ENCODE measurements at places on chromosomes 11 and 22.

- DNase-seq, result no peak
These were observed 8.1 kb downstream of the IGSF9B start for GRCh38 chr11:133948711-133949110.

DNA sequence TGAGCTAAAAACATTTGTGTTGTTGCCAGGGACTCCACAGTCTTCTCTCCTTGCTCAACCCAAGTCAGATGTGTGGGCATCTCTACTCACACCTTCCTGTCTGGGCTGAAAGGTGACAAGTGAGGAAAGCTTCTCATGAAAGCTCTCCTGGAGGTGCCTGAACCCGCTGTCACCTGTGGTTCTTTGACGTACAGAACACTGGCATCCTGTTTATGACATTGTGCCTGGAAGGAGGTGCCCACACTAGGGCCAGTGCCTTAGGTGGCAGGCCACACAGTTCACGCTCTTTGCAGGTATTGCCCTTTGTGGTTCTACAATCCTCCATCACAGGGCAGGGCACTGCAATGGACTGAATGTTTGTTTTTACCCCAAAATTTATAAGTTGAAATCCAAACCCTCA is 108.5 kb downstream of the CD44 start:
- no peak for DNase-seq

GRCh38 chr11:6538456-6538855 is 41.4 kb downstream of the DNHD1 start:
- DNase-seq, result no peak

DNA sequence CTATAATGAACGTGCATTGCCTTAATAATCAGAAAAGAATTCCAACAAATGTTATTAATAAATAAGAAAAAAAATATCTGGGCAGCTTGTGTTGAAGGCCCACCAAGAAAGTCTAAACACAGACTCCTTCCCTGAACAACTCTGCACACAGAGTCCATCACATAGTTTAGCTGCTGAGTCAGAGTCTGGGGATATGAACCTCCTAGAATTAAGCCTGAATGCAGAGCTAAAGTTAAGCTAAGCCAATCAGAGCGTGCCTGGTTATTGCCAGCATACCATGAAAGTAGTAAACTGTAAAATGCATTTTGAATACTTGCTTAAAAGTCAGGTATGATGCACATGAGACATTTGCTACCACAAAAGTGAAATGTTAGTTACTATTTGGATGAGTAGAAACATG is 25.6 kb upstream of the TENM4 start:
- DNase-seq, result peak; percentile 85

DNA sequence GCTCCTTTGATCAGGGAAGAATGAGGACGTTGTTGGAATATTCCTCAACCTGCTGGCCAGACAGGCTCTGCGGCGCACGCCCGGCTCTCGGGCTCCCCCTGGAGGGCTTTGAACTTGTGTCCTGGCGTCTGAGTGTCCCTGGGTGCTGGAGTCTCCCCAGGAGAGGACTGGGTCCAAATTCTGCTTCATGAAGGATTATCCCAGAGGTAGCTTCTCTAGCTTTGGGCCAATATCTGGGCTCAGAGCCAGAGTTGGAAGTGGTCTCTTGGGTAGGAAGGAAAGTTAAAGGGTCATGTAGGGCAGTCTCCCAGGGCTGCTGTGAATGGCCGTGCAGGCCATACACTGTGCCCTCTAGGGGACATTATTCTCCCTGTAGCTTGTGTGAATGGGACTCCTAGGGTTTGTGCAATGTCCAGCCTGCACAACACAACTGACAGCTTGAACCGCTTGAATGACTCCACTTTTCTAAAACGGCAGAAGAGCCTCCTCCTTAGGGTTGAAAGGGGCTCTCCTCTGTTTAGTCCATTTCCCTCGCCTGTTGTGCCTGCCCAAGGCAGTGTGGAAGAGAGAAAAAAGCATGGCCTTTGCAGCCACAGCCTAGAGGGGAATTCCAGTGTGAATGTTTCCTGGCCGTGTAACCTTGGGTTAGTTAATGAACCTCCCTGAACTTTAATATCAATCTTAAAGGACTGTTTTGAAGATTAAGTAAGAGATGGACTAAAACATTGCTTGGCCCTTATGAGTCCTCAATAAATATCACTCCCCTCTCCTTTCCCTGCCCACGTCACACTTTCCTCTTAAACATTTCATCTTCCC is 111.2 kb upstream of the THY1 start:
- peak; percentile 49 for DNase-seq

GRCh38 chr11:39541945-39542351 is 1917.5 kb downstream of the LRRC4C start:
- DNase-seq, result no peak

- DNase-seq, result no peak
These were observed 6.2 kb upstream of the LRFN4 start for GRCh38 chr11:66850588-66851238.

GRCh38 chr11:9700105-9700801 is 36.4 kb downstream of the SWAP70 start:
- DNase-seq, result no peak

DNA sequence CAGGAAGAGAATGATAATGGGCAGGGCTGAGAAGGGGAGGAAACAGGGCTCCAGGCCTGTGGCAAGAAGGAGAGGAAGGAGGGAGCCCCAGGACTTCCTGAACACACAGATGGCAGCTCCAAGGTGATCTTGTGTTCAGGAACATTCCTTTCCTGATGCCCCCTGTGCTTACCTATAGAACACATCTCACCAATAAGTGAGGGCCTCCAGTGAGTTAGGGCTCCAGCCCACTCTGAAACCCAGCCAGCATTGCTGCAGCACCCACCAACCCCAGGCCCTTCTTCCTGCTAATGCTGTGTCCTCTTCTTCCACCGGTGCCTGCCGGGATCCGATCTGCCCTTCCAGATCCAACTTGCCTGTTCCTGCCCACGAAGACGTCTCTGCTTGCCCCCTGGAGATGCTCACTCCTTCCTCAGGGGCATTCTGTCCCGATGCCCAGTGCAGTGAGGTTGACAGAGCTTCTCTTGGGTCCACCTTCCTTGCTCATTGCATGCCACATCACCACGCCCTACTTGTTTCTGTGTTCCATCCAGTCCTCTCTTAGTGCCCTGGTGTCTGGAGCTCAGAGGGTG is 17.4 kb downstream of the ANKK1 start:
- no peak for DNase-seq

All from fibroblast of skin of right quadriceps (primary cell).